M059J (cell line): ENCODE measurements at places on chromosomes 7 and 10. TPM values are rescaled to one million over a fixed set of nuclear protein-coding genes. Genes with fewer than 3 reads are reported as not detected.

The STX1A gene
- total RNA-seq, result 16.0 and 23.7 TPM in 2 replicates

The TMEM213 gene
- total RNA-seq, result not detected in 2 replicates

The PRLHR gene
- total RNA-seq, result not detected in 2 replicates

The GRID1 gene
- not detected in 2 replicates for total RNA-seq

The LLCFC1 gene
- not detected in 2 replicates for total RNA-seq

The C10orf62 gene
- not detected in 2 replicates for total RNA-seq

The FAM171A1 gene
- 9.3 and 10.2 TPM in 2 replicates for total RNA-seq

The ARMC3 gene
- total RNA-seq, result 0.10 TPM in 1 of 2 replicates, not detected in the other

- DNase-seq, result no peak
Measured at GRCh38 chr10:77261146-77261545, 376.5 kb downstream of the KCNMA1 start.

DNA sequence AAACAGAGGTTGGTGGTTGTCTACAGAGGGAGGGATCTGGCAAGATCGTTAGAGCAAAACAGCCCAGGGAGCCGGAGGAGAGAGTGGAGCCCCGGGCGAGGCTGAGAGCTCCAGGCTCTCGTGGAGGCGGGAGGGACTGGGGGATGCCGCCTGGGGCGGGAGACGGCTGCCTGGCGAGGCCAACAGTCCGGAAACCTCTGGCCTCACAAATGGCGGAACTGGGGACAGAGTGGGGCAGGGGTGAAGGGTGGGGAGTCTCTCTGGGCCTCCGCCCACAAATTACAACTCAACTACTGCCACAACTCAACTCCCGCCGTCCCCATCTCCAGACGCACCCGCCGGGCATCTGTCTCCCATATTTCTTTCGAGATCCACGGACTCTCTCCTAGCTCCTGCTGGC, 47.7 kb downstream of the CLEC2L start:
- no peak for DNase-seq

DNA sequence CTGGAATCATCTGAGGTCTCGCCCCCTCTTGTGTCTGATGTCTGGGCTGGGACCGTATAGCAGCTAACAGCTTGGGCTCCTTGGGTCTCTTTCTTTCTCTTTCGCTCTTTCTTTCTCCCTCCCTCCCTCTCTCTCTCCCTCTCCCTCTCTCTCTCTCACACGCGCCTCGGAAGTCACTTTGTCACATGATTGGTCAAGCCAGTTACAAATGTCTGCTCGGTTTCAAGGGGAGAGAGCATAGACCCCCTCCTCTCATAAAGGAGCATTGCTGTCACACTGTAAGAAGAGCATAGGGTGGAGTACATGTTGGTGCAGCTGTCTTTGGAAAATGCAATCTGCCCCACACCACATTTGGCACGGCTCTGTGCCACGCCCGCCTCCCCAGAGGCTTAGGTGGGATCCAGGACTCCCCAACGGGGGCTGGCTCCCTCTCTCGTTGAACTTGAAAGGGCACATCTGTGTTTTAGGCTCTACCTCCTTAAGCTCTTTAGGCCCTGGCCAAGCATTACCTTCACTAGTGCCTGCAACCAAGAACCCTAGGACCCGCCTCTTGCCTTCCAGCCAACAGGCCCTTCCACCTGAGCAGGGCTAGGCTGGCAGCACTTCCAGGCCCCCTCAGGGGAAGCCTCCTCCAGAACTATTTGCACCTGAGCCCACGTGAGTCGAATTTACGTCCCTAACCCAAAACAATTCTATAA, 61.9 kb upstream of the CACUL1 start:
- DNase-seq, result no peak

DNA sequence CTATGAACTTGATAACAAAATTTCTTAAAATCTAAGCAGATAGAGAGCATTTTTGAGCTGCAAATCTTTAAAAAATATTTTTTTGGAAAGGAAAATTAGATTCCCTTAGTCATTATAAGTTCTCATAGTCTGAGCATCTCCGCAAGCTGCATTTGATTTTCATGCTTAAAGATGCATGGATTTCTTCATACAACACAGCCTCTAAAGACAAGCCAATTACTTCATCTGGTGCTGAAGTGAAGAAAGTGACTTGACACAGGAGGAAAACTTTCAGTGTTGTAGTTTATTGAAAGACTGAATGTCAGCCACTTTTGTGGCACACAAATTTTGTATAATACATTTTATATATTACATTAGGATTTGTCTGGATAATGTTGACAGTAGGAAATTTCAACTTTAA, 22.5 kb downstream of the SEMA3D start:
- no peak for DNase-seq

- DNase-seq, result peak; percentile 97
Measured at GRCh38 chr10:29658984-29659965, 24.5 kb upstream of the SVIL start.

DNA sequence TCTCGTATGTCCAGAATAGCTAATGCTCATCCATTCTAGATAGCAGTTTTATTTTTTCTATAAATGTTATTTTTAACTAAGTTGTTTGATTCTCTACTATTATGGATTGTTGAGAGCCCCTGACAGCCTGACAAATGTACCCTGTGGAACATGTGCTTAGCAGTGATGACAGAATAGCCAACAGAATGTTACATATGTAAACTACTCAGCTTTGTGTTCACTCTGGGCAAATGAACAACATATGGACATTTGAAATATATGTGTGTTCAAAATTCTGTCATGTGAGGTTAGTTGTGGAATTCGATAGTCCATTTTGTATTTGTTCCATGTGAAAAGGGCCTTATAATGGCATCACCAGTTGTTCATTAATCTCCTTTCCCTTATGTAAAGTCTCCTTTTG, 199.7 kb downstream of the EXOC4 start:
- DNase-seq, result no peak

GRCh38 chr7:110759069-110759468, 331.9 kb upstream of the LRRN3 start:
- no peak for DNase-seq

DNA sequence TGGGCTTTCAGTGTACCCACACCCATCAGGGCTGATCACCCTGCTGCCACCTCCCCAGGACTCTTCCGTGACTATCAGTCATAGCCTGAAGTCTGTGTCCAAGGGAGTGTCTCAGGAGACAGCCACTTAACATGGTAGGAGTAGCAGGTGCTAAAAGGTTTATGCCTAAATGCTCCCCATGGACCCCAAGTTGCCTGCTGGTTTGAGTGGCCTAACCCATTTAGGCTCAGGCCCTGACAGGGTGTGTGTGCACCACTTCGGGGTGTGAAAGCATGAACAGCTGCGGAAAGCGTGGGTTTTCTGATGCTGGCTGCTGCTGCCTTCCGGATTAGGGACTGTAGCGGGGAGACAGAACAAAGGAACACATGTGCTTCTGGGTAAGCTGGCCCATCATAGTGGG, 93.2 kb upstream of the SAMD8 start:
- DNase-seq, result no peak

- DNase-seq, result no peak
Measured at GRCh38 chr7:33870120-33870519, 35.2 kb upstream of the BMPER start.

- DNase-seq, result no peak
Measured at GRCh38 chr10:12416344-12417050, 67.2 kb downstream of the CAMK1D start.

GRCh38 chr7:55561690-55562089, 10.6 kb downstream of the VOPP1 start:
- no peak for DNase-seq
